ENCODE measurements at places on chromosomes 7 and 10.

DNA sequence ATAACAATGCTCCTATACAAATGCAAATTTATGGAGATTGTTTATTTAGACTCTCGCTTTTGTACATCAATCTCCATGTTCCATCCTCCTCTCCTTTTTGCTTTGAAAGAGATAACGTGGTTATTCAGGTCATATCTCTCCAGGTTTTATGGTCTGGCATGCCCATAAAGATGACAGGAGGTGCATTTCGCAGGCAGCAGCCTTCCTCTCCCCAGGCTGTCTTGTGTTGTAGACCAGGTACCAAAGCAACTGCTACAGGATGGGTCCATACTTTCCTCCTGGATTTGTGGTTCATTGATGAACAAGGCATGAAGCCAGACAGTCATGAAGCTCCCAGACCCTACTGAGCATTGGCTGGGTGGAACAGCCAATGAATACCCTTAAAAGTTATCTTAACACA, 400.2 kb upstream of the NPVF start:
- no peak for DNase-seq

DNA sequence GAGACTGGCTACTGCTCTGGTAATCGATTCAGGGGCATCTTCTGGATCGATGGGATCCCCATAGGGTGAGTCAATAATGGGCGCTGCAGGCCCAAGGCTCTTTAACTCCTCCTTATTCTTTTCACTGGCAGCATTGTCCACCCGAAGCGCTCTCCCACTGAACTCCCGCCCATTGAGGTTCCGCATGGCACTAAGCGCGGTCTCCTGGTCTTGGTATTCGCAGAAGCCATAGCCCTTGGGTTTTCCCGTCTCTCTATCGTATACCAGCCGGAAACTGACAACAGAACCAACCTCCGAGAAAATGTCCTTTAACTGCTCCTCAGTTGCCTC, 285 bp downstream of the CSTF2T start:
- DNase-seq: no peak

- DNase-seq: peak; percentile 36
Measured at GRCh38 chr7:13282377-13282980, 595.0 kb downstream of the ARL4A start.

DNA sequence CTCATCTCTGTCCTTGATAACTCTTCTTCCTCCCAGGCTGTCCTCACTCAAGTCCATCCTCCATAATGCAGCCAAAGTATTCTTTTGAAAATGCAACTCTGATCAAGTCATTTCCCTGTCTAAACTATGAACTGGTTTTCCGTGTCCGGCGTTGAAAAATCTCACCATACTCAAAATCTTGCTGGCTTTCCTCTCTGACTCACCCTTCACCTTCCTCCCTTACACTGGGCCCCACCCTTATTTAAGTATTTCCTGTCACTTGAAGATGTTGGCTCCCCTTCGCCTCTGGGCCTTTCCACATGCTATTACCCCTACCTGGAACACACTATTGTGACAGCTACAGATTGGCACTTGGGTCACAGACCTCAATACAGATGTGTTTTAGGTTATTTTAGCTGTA, 515.6 kb downstream of the INHBA start:
- DNase-seq: no peak

DNA sequence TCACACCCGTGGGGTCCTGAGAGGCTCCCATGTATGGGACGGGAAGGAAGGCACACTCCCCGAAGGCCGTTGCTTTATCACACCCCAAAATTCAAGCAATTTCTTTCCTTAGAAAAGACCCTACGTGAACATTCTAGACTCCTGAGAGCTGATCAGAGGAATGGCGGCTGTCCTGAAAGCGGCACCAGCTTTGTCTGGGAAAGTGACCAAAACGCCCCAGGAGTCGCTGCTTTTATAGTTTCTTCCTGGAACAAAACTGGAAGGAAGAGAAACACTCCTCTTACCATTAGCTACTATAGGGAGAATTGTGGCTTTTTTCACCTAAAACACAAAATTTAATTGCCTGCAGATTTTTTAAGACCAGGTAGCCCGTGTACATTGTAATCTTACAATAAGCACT, 261.8 kb upstream of the RNF32 start:
- no peak for DNase-seq

GRCh38 chr10:97228130-97228774, 42.5 kb upstream of the SLIT1 start:
- DNase-seq: no peak
